ENCODE measurements at places on chromosomes 16 and 17.

GRCh38 chr17:22704674-22705073, 1012.4 kb downstream of the KCNJ18 start:
- no peak for DNase-seq

DNA sequence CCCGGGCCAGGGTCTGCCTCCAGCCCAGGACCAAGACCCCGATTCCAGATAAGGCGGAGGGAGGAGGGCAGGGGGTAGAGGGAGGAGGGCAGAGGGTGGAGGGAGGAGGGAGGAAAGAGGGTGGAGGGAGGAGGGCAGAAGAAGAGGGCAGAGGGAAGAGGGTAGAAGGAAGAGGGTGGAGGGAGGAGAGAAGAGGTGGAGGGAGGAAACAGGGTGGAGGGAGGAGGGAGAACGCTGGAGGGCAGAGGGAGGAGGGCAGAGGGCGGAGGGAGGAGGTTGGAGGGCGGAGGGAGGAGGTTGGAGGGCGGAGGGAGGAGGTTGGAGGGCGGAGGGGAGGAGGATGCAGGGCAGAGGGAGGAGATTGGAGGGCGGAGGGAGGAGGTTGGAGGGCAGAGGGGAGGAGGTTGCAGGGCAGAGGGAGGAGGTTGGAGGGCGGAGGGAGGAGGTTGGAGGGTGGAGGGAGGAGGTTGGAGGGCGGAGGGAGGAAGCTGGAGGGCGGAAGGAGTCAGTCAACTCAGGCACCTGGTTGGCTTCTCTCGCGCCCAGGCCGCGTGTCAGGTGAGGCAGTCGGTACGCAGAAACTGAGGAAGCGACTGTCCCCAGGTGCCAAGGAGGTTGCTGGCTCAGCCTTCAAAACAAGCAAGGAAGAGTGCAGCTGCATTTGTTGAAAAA, 65.2 kb downstream of the KLHDC4 start:
- DNase-seq: no peak

- no peak for DNase-seq
These were observed 55.6 kb downstream of the IKZF3 start for GRCh38 chr17:39808409-39808997.

DNA sequence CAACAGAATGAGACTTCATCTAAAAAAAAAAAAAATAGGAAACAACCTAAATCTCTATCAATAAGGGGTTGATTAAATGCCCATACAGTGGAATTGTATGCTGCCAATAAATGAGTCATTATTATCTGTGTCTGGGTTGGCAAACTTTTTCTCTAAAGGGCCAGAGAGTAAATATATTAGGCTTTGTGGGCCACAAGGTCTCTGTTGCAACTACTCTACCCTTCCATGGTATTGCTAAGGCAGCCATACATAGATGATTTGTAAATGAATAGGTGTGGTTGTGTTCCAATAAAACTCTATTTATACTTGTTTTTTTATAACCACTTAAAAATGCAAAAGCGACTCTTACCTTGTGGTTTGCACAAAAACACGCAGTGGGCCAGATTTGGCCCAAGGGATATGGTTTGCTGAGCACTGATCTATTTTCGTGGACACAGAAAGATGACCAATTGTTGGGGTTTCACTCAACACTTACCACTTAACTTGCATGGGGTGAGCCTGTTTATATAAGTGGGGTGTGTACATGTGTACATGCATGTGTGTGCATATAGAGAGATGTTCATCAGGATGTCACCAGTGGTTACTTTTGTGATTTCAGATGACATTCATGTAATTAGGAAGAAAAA, 12.4 kb upstream of the IL4R start:
- DNase-seq: no peak

- no peak for DNase-seq
These were observed 45.8 kb downstream of the IRF8 start for GRCh38 chr16:85944572-85945423.

- DNase-seq: no peak
These were observed 39.4 kb downstream of the LAT start for GRCh38 chr16:29024278-29024677.

- DNase-seq: no peak
These were observed 9.4 kb upstream of the NEUROD2 start for GRCh38 chr17:39617100-39617445.

DNA sequence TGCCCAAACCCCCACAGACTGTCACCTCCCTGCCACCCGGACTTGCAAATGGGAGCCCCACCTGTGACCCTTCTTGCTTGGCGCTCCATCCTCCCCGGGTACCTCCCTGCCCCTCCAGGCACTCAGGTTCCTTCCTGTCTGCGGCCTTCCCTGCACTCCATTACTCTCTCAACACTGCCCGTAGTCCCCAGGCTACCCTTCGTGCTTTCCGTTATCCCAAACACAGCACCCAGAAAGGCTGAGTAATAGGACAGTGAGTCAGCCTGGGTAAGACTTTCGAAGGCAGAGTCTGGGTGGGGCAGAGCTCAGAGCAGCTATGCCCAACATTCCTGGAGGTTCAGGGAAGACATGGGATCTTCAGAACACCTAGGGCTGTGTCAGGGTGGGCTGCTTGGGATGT, 16.6 kb upstream of the C16orf74 start:
- no peak for DNase-seq

DNA sequence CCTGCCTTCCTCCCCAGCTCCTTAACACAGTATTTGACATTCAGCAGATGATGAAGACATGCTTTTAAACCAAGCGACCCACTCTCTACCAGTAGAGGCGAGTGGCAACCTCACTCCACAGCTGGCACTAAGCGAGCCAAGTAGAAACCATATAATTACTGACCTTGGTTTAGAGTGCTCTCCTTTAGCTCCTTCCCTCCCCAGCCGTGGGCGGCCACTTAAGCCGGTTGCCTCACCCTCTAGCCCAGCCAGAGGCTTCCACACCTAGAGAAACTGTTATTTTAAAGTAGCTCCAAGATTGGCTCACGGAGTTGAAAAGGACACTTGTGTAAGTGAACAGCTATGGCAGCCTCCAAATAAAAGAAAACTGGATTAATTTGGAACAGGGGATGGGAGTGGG, 109.1 kb upstream of the CRHR1 start:
- DNase-seq: no peak

- no peak for DNase-seq
These were observed 5.7 kb upstream of the SPATA32 start for GRCh38 chr17:45267436-45268055.

DNA sequence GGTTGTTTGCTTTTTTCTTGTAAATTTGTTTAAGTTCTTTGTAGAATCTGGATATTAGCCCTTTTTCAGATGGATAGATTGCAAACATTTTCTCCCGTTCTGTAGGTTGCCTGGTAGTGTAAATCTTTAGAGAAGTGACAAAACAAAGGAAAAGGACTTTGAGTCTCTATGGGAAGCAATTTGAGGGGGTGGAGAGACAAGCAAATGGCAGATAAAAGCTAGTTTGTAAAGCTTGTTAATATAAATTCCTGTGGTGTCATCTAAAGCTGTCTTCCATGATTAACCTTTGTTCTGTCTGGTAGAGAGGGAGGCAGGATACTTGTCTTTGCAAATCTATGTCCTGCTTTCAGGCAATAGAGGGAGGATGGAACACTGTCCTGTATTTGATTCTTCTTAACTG, 40.6 kb upstream of the CACNG4 start:
- DNase-seq: no peak

GRCh38 chr16:57810197-57811031, 8.1 kb upstream of the KIFC3 start:
- DNase-seq: no peak

DNA sequence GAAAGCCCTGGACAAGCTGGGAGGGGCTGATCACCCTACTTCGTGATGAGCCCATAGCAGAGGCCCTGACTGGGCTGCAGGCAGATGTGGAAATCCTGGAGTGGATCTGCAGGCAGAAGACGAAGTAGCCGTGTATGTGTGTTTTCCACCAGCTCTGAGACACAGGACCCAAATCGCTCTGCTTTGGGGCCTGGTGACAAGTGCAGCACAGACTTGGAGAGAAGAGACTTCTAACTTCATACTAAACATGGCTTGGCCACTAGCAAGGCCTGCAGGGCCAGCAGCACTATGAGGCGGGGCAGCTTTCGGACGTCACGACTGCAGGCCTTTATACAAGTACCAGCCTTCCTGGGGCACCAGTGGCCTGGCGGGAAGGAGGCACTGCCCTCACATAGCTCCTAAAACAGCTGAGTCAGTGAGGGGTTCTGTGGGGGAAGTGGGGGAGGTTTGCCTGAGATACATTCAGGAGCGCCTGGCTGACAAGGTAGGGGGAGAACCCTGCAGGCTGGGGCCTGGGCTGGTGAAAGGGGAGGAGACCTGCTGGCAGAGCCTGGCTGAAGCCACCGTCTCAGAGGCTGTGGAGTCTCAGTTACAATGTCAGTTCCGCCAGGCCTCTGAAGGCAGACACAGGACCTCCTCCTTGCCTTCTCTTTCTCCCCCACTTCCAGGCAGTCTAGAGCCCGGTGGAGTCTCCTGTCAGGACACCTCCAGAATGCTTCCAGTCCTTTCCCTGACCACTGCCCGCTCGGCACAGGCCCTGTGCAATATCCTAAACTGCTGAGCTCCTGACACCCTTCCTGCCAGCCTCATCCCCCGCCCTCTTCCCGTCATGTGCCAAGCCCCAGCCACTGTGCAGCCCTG, 73.4 kb downstream of the WSB1 start:
- DNase-seq: no peak

DNA sequence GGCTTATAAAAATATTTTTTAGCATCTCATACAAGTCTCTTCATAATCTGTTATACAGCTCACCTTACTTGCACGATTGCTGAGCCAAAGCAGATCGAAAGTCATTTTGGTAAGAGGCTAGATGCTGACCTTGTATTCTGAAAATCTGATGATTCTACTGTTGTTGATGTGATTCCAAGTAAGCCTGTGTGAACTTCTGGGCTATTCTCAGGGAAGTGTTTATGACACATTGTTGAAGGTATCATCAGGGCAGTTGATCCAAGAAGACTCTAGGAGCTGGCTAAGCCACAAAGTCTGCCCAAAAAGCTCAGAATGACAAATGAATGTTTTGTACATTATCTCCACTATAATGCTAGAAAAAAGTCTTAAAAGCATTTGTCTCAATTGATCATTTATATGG, 16.0 kb downstream of the OMG start:
- DNase-seq: no peak

DNA sequence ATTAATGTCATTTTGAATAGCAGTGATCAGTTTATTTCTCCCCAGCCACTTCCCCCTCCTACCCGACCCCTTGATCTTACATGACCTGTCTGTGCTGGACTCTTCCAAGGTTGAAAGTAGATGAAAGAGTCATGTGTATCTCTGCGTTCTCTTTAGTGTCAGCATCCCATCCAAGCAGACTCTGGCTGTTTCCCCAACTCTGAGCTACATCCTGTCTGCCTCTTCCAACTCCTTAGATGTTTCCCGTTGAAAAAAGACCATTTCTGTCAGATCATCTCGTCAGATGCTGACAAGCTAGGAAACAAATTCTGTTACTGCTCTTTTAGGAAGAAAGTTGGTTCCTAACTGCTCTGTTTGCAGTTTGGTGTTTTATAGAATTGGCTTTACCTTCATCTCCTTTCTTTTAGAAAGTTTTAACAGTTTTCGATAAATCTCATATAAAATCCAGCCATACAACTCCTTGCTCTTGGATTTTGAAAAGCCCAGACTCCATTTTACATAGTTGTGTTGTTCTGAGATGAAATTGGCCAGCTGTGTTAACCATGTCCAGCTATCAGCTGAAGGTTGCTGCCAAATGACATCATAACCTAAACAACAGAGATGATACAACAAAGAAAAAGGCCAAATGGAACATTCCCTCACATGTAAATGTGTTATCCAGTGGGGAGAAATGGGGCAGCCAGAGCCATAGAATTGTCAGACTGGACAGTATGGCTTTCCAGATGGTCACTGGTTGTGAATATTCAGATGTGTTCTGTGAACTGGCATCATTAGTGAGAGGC, 43.5 kb downstream of the CYB561 start:
- no peak for DNase-seq

DNA sequence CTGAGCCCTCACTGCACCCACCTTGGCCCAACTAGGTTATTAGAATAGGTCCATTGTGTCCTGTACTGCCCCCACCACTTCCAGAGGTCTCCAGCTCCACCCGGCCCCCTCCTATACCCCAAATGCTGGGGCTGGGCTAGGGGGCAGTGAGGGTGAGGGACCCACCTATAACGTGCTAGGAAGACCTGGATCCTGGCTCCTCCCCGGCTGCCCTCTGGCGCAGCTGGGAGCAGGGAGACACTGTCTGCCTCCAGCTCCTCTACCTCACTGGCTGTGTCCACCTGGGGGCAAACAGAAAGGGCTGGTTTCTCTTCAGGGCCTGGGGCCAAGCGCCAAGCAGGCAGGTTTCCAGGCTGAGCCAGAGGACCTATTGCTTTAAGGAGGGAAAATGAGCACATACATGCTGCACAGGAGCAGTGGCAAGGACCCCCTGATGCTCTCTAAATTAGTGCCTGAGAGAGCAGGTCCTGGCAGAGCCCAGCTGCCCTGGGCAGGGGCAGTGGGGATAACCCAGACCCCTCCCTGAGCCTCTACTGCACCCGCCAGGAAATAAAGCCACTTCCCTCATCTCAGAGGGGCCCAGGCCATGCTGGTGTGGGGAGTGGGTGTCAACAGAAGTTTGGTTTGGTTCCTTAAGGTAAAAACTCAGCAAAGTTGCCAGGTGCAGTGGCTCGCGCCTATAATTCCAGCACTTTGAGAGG, 12.2 kb downstream of the TSPOAP1 start:
- no peak for DNase-seq

DNA sequence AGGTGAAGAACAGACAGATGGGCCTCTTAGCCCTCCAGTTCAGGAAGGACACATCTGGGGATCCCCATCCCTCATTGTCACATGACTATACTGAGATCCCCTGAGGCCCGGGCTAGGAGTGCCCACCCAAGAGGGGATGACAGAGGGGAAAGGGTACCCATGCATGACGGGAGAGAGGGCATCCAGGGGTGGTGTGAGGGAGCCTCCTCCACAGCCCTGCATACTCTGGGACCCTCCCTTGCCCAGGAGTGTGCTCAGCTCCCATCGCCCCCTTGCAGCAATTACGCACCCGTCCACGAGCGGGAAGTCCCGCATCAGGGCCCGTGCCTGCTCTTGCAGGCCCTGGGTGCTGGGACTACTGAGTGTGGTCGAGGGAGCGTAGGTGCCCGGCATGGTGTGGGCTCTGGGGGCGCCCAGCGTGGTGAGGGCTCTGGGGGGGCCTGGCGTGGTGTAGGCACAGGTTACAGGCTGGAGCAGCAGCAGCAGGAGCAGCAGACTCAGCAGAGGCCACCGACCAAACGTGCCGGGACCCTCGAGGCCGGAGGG, 6.5 kb downstream of the DPEP2 start:
- DNase-seq: no peak

DNA sequence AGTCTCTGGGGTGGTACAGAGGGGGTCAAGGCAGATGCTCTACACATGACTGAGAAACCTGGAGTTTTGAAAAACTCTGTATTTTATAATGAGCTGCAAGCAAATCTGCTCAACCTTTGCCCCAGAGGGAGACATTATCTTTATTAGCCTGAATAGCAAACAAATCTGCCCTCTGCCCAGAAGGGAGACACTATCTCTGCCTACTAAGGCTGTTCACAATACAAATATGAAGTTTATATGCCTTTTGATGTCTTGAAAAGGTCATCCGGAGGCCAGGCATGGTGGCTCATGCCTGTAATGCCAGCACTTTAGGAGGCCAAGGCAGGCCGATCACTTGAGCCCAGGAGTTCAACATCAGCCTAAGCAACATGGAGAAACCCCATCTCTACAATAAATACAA, 11.0 kb upstream of the XYLT1 start:
- DNase-seq: no peak

All from NCI-H526 treated with DMSO at 0.1 percent for 48 hours (cell line).